SHP77 (cell line): ENCODE measurements at places on chromosomes 1 and 21.

- no peak for DNase-seq
These were observed 81.9 kb downstream of the JAK1 start for GRCh38 chr1:64884261-64885040.

DNA sequence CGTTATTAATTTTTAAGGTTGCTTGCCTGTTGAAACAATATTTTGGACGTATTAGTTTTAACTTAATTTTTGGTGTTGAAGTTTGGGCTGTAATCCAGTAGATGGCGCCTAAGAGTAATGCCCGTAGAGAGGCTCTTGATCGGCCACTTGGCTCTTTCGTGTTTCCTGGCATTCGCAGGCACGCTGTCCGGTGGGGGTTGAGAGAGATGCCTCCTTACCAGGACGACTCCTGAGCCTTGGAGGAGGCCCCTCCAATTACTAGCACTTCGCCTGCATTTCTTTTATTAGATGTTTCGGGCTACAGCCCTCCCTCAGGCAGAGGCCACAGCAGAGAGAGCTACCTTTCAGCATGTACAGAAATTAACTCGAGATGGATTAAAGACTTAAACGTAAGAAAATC is 12.0 kb downstream of the OR2M4 start:
- DNase-seq, result peak; percentile 63

GRCh38 chr1:232593717-232594502 is 36.0 kb downstream of the SIPA1L2 start:
- DNase-seq, result no peak

DNA sequence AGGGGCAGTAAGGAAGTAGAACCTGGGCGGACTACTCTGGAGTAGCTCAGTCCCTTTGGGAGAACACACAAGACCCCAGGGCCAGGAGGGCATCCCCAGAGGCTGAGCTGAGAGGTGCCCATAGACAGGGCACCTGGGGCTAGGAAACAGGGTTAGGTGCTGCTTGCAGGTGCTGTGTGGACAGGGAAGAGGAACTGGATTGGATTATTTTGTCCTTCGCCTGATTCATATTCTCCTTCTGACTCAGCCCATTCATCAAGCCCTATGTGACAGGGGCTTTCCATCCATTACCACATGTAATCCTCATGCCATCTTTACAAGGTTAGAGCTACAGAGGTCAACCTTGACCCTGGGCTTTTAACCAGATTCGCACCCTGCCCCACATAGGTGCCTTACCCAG is 183.9 kb downstream of the C1orf94 start:
- DNase-seq, result no peak

DNA sequence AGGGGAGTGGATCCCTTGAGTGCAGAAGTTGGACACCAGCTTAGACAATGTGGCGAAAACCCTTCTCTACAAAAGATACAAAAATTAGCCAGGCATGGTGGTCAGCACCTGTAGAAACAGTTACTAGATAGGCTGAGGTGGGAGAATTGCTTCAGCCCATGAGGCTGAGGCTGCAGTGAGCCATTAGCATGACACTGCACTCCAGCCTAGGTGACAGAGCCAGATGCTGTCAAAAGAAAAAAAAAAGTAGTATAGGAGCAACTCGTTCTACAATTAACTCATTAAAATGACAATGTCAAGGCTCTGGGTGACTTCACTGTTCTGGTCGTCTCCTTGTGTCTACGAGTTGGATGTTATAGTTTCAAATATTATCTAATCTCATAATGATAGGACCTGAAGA is 370.6 kb upstream of the NCAM2 start:
- no peak for DNase-seq

DNA sequence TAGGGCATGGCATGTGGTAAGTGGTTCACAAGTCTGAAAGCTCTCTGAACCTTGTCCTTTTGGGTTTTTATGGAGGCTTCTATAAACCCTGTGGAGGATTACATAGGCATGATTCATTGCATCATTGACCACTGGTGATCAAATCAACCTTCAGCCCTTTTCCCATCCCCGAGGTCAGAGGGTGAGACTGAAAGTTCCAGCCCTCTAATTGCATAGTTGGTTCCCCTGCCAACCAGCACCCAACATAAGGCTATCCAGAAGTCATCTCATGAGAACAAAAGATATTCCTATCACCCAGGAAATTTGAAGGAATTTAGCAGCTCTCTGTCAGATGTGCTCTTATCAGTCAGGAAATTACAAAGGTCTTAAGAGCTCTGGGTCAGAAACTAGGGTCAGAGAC is 89.5 kb upstream of the ARTN start:
- no peak for DNase-seq

DNA sequence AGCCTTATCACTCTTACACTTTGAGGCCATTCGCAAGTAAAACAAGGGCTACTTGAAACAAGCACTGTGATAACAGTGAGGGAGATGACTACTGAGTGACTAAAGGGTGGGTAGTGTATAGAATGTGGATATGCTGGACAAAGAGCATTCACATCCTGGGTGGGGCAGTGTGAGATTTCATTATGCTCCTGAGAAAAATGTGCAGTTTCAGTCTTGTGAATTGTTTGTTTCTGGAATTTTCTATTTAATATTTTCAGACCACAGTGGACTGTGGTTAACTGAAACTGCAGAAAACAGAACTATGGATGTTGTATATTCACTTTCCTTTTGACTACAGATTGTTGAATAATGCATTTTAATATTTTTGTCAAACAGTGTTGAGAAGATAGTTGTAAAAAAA is 25.1 kb upstream of the B3GALT2 start:
- no peak for DNase-seq
